Bone marrow (tissue), 2 donors: ENCODE measurements at places on chromosomes 2 and 18.

DNA sequence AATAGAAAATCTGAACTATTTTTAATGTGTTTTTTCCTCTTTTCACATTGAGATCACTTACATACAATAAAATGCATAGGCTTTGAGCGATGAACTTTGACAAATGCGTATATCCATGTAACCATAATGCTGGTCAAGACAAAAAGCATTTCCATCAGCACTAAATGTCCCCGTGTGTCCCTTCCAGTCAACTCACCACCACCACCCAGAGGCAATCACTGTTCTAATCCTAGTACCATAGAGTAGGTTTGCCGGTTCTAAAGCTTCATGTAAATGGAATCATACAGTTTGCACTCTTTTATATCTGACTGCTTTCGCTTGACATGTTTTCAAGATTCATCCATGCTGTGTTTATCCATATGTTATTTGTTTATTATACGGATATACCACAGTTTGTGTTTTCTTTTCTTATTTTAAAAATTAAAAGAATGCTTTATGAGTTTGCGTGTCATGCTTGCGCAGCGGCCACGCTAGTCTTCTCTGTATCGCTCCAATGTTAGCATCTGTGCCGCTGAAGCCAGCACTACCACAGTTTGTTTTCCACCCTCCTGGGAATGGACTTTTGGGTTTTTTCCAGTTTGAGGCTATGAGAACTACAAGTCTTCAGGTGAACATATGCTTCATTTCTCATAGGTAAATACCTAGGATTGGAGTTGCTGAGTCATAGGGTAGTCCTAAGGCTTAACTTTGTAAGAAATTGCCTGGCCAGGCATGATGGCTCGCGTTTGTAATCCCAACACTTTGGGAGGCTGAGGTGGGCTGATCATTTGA, 197.5 kb upstream of the CHAC2 start:
- DNase-seq: no peak

GRCh38 chr2:230347659-230348305, 20.8 kb downstream of the SP140L start:
- no peak for DNase-seq

DNA sequence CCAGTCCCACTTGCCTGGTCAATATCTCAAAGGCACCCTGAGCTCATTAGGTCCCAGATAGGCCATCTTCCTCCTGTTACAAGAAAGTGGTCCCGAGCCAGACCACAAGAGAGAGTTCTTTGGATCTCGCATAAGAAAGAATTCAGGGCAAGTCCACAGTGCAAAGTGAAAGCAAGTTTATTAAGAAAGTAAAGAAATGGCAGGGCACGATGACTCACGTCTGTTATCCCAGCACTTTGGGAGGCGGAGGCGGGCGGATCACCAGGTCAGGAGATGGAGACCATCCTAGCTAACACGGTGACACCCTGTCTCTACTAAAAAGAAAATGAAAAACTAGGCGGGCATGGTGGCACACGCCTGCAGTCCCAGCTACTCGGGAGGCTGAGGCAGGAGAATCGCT, 10.8 kb upstream of the SMAD7 start:
- DNase-seq: no peak

DNA sequence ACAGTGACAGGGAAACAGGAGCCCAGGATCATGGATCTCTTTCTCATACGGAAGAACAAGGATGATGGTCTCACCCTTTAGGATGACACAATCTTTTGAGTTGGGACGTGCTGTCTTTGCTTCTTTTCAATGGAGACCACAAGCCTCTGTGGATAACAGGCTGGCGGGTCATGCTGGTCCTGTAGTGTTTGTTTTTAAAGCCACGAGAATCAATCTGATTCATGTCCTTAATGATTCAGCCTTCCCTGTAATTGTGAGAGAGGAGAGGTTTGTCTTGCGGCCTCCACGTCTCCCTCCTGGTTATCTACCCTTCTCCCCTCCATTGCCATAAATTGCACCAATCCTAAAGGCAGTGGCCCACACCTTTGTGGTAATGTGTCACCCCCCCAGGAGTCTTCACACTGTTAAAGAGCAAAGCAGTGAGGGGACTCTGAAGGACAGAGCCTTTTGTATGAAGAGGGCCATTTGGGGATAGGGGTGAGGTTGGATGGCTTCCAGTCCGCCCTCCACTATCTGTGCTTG, 87.7 kb upstream of the TGFA start:
- DNase-seq: no peak

- DNase-seq: no peak
Measured at GRCh38 chr2:33002863-33003262, 56.1 kb downstream of the LTBP1 start.
